ENCODE measurements at places on chromosomes 6 and 20.

DNA sequence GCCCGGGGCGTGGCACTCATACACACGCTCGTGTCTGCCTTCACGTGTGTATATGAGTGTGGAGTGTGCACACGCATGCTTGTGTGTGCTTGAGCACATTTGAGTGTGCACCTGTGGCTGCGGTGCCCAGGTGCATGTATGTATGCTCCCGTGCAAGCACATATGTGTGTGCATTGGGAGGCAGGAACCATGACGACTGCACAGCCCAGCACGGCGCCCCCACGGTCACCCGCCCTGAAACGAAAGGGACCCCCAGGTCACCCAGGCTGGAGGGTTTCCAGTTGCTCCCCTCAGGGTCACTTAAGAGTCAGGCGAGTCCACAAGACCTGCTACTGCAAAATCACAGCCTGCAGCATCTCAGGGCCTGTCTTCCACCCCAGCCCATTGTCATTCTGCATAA is 94.7 kb downstream of the YTHDF1 start:
- no peak for DNase-seq

DNA sequence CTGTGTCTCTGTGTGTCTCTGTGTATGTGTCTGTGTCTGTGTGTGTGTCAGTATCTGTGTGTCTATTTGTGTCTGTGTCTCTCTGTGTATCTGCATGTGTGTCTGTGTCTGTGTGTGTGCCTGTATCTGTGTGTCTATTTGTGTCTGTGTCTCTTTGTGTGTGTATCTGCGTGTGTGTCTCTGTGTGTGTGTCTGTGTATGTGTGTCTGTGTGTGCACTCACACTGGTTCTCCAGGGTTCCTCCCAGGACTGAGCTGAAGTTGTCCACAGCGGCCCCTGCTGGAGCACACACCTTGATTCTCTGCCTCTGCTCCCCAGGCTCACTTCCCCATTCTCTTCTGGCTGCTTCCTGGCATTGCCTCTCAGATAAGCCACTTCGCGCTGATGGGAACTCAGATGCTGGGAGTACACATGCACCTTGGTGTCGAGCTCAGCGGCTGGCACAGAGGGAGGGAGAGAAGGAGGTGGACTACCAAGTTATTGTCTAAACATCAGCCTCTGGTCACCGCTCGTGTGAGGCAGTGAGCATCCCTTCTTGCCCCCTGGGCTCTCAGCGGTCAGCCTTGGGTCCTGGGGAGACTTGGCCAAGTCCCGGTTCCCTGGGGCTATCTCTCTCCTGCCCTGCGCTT is 104.9 kb upstream of the NXT1 start:
- peak; percentile 8 for DNase-seq

DNA sequence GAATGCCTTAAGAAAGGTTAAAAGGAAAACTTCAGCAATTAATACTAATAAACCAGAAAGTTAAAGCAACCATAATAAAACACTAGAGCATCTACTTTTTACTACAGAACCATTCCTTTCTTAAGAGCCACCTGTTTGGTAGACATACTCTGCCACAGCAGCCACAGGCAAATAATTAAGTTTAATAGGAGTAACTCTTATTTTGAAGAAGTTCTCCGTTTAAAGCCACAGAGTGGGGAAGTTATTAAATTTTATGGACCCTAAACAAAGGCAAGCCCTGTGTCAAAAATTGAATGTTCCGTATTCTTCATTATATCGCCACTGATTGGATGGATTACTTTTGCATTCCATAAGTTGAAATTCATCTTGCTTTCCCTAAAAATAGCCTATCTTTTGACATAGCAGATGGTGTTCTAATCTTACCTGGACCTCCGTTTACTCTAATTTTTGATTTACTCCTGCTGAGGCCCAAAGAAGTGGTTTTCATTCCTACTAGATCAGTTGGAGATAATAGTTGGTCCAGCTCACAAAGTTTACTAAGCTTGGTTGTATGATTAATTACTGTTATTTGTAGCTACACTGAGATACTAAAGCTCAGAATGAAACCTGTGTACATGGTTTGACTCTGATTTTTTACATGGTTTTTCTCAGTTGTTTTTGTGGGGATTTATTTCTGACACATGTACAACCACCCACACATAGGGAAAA is 140.4 kb upstream of the SUPT3H start:
- DNase-seq: no peak

GRCh38 chr6:20873425-20874190 is 339.4 kb downstream of the CDKAL1 start:
- no peak for DNase-seq

All from CD4-positive, alpha-beta T cell treated with Interleukin-6 for 4 hours (primary cell).